ENCODE measurements at places on chromosomes 6 and 20.

DNA sequence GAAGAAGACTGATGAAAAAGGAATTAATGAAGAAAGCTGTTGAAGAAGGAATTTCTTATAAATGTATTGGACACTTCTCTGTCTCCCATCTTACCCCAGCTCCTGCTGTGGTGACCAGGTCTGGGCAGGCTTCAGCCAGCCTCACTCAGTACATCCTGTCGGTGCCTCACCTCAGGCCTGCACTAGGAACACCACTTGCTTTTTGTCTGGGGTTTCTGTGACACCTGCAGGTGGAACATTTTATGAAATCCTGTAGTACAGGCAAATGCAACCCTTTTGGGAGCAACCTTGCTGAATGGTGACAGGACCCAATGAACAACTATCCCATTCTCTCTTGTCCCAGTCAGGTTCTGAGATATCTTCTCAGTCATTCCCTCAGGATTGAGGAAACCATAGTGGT lies 129.7 kb downstream of the PRDM13 start:
- DNase-seq, result no peak

GRCh38 chr6:8059129-8059528 lies 5.1 kb downstream of the BLOC1S5 start:
- DNase-seq, result no peak

GRCh38 chr6:39062014-39062740 lies 13.6 kb downstream of the GLP1R start:
- no peak for DNase-seq

DNA sequence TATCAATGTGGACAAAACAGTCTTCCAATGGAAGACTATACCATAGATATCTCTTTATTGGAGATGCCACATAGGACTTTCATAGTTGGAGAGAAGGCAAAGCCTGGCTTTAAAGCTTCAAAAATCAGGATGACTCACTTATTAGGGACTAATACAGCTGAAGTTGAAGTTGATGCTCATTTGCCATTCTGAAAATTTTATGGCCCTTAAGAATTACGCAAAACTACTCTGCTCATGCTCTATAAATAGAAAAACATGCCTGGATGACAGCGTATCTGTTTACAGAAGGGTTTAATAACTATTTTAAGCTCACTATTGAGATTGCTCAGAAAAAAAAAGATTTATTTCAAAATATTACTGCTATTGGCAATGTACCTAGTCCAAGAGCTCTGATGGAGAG lies 155.5 kb upstream of the DST start:
- no peak for DNase-seq

GRCh38 chr6:44000164-44000842 lies 126.9 kb downstream of the MRPL14 start:
- no peak for DNase-seq

- no peak for DNase-seq
Measured at GRCh38 chr6:20202324-20202658, 10.0 kb downstream of the MBOAT1 start.

GRCh38 chr6:159788276-159788675 lies 1.1 kb downstream of the TCP1 start:
- DNase-seq, result no peak

DNA sequence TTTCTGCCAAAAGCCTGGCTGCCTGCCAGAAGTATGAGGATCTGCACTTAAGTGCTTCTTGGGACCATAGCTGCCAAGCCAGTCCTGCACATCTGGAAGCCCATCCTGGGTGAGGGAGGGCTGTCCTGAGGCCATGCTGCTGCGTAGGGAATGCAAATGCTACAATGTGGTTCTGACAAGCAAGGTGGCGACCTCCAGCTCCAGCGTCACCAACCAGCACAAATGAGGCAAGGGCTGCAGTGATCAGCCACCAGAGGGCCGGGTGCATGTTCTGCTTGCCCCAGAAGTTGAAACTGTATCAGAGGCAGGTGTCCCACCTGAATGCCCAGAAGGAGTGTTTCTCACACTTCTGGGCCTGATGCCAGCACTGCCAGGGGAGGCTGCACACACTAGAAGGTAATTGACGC lies 99.1 kb upstream of the KCNQ5 start:
- no peak for DNase-seq

DNA sequence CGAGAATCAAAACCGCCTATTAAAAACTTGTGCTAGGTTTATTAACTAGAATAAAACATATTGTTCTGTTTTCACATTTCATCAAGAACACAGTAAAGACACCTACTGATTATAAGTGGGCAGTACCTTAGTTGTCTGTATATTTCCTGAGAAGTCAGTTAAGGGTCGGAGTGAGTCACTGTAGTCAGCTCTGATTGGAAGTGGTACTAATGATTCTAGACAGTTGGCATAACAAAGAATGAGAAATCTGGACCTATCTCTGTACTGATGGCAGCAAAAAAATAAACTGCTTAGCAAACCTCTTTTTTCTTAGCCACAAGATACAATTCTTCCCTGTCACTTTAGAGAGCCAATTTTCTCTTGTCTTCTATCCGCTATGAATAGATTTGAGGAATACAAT lies 387.3 kb upstream of the ADGRB3 start:
- no peak for DNase-seq

GRCh38 chr20:47886454-47887041 lies 101.3 kb upstream of the SULF2 start:
- DNase-seq, result no peak

GRCh38 chr6:42193491-42193894 lies 1.3 kb downstream of the GUCA1B start:
- no peak for DNase-seq

GRCh38 chr6:21587961-21588480 lies 5.5 kb upstream of the SOX4 start:
- no peak for DNase-seq

- DNase-seq, result no peak
Measured at GRCh38 chr6:50851049-50851845, 32.6 kb downstream of the TFAP2B start.

DNA sequence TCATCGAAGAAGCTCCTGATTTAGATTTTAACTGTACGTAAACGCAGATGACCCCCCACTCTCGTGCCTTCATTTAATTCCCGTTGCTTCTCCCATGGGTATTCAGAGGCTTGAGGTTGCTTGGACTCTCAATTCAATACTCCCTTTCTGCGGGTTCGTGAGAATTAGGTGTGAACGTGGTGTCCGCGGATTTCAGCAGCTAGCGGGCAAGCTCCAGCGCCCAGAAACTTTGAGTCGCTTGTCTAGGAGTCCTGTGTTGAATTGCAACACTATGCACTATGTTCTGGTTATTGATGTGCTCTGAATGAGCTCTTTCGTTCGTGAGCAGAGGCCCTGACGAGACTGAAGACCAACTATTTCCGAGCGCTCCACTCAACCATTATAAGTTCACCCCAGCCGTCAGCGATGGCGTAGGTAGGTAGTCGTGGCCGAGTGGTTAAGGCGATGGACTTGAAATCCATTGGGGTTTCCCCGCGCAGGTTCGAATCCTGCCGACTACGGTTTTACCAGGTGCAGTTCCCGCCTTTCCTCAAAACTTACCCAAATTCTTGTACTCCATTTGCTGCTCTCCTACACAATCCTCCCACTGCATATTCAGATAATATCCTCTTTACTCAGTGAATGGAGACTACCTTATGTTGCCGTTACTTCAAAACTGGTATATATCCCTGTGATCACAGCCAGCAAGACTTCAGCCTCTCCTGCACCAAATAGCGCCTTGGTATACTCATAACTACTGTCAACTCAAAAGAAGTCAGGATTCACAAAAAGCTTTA lies 72.6 kb upstream of the ZNF184 start:
- DNase-seq, result peak; percentile 97

GRCh38 chr6:157488058-157488457 lies 107.1 kb downstream of the ZDHHC14 start:
- DNase-seq, result no peak

GRCh38 chr6:142285235-142286087 lies 16.3 kb upstream of the ADGRG6 start:
- no peak for DNase-seq

DNA sequence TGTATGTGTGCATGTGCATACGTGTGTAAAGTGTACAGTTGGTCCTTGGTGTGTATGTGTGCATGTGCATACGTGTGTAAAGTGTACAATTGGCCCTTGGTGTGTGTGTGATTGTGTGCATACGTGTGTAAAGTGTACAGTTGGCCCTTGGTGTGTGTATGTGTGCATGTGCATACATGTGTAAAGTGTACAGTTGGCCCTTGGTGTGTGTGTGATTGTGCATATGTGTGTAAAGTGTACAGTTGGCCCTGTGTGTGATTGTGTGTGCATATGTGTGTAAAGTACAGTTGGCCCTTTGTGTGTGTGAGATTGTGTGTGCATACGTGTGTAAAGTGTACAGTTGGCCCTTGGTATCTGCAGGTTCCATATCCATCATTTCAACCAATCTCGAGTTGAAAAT lies 5.1 kb upstream of the LIME1 start:
- DNase-seq, result no peak

DNA sequence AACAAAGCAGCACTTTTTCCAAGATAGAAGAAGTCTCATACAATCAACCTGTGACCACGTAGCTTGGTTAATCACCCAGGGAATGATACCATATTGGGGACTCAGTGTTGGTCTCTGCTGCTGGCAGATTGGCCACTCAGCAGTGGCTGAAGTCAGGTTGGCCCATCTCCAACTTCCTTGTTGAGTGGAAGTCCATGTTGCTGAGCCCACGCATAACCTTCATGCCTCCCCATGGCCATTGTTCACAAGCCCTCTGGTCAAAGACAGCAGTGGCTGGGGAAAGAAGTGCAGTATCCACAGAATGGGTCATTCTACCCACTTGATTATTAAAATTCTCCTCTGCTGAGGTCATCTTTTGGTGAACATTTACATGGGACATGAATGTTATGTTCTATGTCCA lies 38.5 kb downstream of the PKIB start:
- DNase-seq, result no peak

DNA sequence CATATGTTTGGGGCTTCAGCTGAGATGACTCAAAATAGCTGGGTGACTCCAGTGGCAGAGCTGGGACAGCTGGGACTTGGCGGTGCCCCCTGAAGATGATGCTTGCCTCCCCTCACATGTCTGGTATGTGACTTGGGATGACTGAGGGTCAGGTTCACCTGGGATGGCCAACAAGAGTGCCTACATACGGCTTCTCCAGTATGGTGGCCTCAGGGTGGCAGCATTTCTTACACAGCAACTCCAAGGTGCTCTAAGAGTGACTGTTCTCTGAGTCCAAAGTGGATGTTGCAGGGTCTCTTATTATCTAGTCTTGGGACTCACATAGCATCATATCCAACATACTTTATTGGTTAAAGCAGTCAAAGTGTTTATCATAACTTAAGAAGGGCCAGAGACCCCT lies 87.8 kb upstream of the CENPW start:
- no peak for DNase-seq

DNA sequence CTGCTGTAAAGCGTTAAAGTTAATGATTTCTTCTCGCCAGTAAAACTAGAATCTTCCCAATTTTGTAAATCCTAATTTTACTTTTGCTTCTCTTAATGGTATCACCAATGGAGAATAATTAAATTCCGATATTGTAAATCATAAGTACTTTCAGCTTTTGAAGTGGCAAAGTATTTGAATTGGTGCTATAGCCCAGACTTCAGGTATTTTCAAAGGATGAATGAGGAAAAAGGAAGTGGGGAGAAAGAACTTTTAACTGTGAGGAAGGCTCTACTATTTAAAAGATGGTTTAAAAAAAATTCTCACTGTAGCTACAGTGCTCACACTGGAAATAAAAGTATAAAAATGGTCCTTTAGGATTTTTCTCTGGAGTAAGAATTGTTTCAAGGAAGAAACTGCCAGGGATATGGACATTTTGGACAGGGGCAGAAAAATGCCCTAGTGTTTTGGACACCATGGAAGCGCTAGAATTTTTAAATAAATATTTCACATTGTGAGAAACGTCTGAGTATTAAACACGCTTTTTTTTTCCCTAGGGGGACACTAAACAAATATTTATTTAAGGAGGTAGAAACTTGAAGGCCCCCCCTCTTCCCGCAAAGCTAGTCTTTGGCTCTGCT lies 1.3 kb upstream of the TAB2 start:
- DNase-seq, result no peak

- peak; percentile 88 for DNase-seq
Measured at GRCh38 chr20:16530201-16530681, 43.0 kb downstream of the KIF16B start.

- DNase-seq, result no peak
Measured at GRCh38 chr6:20448828-20449227, 47.1 kb downstream of the E2F3 start.

GRCh38 chr20:36147690-36148089 lies 6.8 kb upstream of the EPB41L1 start:
- no peak for DNase-seq

- DNase-seq, result no peak
Measured at GRCh38 chr6:37994223-37994622, 174.7 kb downstream of the ZFAND3 start.

DNA sequence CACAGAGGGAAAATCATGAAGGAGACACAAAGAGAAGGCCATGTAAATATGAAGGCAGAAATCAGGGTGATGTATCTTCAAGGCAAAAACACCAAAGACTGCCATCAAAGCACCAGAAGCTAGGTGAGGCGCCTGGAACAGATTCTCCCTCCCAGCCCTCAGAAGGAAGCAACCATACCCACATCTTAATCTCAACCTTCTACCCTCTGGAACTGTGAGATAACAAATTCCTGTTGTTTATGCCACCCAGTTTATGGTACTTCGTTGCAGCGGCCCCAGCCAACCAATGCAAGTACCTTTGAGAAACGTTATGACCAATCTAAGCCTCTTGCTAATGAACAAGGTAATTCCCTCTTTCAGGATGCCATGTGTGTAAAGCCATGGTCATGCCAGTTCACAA lies 66.2 kb upstream of the STXBP5 start:
- DNase-seq, result no peak

DNA sequence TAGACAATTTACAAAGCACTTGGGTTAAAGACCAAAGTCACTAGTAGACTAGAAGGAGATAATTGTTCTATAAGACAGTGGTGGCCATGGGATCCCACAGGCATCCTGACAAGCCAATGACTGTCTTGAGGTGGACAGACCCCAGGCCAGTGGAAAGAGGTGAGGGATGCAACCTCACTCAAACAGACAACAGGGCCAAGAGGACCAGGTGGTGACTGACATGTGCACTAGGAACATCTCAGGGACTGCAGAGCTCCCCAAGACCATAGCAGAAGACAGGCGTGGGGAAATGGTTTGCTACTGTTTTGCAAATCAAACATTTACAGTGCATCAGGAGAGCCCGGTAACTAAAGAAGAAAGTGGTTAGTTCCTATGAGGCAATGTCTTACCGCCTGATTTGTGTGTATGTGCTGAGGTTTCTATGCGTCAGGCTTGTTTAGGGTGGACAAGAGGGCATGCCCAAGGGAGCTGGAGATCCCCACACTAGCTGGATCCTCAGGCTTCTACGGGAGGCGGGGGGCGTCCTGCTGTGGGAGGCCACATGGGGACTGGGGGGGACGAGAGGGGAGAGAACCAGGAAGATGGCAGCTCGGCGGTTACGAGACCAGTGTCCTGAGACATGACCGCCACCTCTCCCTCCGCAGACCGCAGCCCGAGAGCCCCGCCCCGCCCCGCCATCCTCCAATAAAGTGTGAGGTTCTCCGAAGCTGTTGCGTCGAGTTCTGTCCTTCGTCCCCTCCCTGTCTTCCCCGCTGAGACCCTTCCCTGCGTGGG lies 623 bp upstream of the MRPS26 start:
- no peak for DNase-seq
